ENCODE measurements at places on chromosomes 3 and 15.

DNA sequence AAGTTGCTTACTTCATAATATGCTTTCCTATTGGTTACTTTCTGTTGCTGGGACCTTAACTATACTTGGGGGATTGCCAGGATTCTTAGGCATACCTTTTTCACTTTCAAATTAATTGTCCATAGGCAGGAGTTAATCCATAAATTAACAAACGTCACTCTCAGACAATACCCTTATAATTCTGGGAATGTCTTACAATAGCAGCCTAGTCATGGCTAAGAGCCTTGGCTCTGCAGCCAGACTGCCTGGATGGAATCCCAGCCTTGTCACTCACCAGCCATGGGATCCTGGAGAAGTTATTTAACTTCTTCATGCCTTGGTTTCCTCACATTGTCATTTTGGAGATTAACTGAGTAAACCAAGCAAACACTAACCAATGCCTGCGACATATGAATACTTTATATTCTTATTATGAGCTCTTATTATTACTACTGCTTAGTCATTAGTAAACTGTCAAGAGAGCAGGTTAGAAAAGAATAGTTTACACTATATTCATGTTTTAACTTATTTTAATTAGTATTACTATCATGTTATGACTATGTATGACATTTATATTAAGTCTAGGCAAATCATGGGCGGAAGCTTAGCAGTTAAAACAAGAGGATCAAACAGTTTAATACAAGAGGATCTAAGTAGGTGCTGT, 29.0 kb downstream of the GYG1 start:
- DNase-seq, result no peak

DNA sequence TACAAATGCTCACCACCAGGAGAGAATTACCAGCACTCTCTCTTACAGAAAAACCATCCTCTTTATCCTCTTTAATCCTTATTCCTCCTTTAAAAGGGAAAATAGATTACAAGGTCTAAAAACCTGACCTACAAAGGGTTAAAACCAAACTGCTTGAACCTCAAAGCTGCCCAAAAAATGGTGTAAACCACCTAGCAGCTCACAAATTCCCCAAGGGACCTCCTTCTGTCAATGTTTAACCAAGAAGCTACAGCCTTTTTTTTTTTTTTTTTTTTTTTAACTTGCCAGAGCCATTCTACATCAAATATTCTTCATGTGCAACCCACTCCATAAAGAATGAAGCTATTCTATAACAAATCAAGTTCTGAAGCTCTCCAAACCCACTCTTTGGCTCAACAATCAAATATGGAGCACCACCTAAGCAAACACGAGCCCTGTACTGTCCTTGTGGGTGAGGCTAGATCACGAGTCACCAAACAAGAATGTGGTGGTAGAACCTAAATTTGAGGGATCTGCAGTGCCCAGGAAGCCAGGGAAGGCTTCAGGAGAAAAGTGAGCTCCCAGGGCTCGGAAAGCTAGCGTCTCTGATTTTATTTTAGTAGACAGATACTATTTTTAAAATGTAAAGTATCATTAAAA, 20.1 kb downstream of the OSBPL10 start:
- DNase-seq, result no peak

DNA sequence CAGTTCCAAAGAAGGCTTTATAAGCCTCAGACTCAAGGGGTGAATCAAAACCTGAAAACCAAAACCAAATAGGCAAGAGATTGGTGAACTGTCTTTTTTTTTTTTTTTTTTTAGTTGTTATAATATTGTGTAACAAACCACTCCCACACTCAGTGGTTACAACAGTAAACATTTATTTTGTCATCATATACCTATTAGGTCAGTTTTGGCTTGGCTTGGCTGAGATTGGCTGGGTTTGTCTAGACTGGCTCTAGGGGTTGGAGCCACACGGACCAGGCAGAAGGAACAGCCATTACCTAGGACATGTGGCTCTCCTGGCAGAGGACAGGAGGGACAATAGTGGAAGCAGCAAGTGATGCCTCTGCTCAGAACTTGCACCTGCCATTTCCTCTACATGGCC, 26.4 kb upstream of the RYR3 start:
- DNase-seq, result no peak

DNA sequence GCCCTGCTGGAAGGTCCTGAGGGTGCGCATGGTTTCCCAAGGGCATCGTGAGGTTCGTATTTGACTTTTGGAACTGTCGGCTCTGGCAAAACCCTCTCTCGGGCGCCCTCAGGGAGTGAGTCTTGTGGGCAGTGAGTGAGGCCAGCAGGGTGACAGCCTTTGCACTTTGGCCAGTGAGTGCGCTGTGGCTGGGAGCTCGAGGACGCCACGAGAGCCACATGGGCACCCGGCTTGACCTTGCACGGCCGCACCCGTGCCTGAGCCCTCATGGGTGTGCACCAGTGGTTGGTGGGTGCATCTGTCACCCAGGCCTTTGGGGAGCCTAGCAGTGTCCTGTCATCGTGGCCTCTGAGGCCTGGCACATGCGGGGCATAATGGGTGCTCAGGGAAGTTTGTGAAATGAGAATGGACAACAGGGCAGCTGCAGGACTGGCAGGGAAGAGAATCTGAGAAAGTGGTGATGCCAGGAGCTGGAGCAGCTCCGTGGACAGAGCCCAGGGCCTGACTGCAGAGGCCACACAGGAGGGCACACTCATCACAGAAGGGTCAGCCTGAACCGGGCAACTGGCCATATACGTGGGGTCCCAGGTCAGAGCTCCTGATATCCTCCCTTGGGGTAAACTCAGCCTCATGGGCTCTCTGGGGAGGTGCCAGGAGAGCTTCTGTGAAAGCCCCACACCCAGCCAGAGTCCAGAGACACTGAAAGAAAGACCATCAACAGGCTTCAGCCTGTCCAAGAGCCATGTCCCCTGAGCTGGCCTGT, 30.4 kb upstream of the SNRPA1 start:
- no peak for DNase-seq

GRCh38 chr3:141164852-141165251, 66.8 kb upstream of the PXYLP1 start:
- no peak for DNase-seq

GRCh38 chr3:181998828-181999227, 287.1 kb downstream of the SOX2 start:
- DNase-seq, result no peak

DNA sequence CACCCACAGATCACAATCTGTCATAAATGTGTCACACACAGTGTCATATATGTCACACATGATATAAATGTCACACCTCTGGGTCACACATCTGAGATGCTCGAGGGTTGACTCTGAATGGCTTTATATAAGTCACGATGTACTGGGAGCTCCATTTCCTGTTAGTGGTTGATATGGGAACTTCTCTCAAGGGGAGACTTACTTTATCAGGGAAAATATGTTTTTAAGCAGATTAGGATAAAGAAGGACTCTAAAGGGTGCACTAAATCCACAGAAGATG, 83.9 kb upstream of the MEF2A start:
- DNase-seq, result no peak

All from activated CD8-positive, alpha-beta memory T cell treated with anti-CD3 and anti-CD28 coated beads for 4 hours (primary cell).